ENCODE measurements at places on chromosomes 2 and 18. TPM values are rescaled to one million over a fixed set of nuclear protein-coding genes. Genes with fewer than 3 reads are reported as not detected.

The HAAO gene
- total RNA-seq, result 15.7 TPM

- DNase-seq, result no peak
Observed at GRCh38 chr2:67857836-67858235, 205.0 kb downstream of the C1D start.

- DNase-seq, result no peak
Observed at GRCh38 chr2:48723129-48723528, 32.4 kb downstream of the LHCGR start.

GRCh38 chr2:70706026-70706795, 61.8 kb downstream of the ADD2 start:
- no peak for DNase-seq

The APCDD1 gene
- 18.2 TPM for total RNA-seq

DNA sequence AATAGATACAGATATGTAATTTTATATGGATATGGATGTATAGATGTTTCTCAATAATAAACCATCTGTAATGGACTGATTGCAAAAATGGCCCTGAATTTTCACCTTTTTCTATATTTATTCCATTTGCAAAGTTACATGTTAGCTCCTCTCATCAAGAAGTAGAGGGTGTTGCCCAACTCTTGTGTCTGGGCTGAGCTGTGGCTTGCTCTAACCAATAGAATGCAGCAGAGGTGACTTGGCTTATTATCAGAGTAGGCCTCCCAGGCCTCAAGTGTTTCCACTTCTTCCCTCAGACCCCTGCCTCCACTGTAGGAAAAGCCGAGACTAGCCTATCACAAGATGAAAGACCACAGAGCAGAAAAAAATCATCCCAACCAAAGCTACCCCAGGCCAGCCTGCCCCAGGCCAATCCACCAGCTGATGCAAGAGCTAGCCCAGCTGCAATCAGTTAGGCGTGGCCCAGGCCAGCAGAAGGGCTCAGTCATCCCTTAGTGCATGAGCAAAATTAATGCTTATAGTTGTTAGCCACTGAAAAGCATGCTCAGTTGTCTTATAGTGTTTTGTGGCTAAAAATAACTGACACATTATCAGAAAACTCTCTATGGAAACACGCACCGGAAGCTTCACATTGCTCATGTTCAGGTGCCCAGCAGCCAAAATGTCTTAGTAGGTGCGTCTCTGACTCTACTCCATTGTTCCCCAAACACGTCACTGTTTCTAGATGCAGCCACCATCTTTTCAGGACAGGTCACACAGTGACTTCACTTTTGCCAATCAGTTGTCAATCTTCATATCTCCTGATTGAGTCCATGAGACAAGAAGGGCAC, 464.0 kb downstream of the FBXO15 start:
- DNase-seq, result no peak

The DNAJB2 gene
- 51.3 TPM for total RNA-seq

The TRIP12 gene
- 131 TPM for total RNA-seq

DNA sequence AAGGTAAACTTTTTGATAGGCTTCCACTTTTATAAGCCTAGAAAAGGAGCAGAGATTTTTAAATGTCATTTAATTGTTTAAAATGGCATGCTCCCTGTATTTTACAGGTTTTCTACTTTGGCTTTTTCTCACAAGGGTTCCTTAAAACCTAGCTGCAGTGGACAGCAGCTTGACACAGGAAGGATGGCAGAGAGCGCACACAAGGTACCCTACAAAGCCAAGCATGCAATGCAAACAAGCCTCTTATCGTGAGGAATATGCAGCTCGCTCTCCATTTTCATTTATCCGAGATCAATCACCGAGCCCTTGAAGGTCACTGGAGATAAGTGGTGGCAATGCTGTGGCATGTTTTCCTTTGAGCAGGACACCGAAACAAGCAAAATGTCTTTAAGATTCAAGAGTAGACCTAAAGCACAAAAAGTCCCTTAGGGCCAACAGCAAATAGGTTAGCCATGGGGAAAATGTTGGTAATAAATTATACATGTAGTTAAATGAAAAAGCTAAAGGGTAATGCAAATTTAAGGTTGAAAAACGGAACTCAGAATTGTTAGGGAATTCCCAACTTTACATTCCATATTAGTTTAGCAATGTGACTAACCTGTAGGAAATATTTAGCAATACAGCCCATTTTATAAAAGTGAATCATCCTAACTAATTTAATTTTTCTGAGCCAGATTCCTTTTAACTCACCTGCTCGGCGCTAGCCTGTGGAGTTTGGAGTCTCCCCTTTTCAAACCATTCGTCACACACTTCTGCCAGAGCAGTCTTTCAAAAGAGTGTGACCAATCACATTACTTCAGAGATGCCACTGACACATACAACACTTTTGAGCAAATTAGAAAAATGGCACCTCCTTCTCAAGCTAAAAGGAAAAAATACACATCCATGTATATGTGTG, 337.9 kb upstream of the PKDCC start:
- DNase-seq, result no peak

Measured in Peyer's patch (tissue), 4 donors.